ENCODE measurements at places on chromosomes 1 and 21.

DNA sequence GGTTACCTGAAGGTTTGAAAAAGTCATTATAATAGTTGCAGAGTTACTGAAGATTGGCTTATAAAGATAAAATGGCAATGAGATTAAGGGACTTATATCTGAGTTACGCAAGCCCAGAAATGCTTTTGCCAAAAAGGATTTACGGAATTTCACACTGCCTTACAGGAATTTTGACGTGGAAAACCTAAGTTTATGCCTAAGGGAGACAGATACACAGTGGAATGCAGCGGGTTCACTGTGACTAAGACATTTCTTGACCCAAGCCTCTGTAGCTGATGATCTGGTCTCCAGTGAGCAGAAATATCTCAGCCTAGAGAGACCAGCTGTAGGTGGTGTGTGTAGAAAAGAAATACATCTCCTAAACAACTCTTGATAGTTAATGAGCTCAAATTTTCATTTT lies 10.1 kb upstream of the EXO1 start:
- no peak for DNase-seq

DNA sequence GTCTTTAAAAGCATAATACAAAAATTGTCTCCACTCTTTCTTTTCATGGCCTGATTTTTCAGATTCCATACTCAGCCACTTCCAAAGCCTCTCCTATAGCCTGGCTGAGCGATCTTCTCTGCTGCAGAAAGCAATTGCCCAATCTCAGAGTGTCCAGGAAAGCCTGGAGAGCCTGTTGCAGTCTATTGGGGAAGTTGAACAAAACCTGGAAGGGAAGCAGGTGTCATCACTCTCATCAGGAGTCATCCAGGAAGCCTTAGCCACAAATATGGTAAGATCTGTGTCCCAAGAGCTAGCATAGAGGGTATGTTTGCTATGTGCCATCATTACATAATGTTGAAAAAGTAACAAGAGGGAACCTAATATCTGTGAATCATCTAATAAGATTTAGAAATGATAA lies 130.7 kb upstream of the BMP8A start:
- DNase-seq: no peak

DNA sequence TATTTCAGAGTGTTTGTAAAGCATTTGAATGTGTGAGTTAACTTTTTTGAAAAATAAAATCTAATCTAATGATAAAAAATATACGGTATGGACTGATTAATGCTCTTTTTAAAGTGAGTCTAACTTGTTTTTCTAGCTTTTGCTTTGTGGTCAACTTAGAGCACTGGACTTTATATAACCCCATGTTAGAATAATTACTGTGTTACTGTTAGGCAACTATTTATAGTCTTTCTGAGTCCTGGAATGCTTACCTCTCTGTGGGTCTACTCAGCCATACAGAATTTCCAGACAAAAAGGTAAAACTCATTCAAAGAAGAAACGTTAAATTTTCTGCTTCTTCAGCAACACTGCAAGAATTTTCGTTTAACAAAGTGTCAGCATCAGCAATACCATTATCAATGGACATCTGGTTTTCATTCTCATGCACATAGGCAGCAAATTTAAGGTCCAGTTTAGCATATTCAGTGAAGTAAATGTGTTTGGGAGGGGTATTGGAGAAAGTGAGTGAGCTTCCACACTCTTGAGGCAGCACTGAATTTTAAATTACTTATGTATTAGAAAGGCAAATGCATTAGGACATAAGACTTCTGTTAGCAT lies 664.7 kb upstream of the NEGR1 start:
- DNase-seq: no peak

GRCh38 chr1:68969441-68969840 lies 472.6 kb upstream of the DEPDC1 start:
- no peak for DNase-seq

- DNase-seq: no peak
Measured at GRCh38 chr1:159274631-159275030, 27.5 kb upstream of the FCER1A start.

DNA sequence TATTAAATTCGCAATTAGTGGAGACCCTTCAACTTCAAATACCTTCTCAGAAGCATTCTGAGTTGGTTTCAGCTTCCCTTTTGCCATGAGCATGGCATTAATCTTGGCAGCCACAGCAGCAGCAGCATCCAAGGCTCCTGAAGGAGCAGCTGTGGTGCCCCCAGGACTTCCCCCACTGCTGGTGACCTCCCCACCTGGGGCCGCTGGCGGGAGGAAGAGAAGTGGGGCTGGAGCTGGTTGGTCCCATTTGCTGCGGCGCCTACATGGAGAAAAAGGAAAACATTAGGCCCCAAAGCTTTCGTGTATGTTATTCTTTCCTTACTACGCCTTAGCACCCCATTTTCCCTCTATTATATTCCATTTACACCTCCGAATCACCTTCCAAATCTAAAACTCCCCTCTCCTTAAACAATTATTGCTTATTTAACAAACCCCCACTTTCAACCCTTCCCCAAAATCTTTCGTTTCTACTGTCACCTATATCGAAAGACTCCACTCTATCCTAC lies 569 bp downstream of the KHDC4 start:
- no peak for DNase-seq

GRCh38 chr1:182784556-182785171 lies 4.9 kb upstream of the NPL start:
- DNase-seq: peak; percentile 19

DNA sequence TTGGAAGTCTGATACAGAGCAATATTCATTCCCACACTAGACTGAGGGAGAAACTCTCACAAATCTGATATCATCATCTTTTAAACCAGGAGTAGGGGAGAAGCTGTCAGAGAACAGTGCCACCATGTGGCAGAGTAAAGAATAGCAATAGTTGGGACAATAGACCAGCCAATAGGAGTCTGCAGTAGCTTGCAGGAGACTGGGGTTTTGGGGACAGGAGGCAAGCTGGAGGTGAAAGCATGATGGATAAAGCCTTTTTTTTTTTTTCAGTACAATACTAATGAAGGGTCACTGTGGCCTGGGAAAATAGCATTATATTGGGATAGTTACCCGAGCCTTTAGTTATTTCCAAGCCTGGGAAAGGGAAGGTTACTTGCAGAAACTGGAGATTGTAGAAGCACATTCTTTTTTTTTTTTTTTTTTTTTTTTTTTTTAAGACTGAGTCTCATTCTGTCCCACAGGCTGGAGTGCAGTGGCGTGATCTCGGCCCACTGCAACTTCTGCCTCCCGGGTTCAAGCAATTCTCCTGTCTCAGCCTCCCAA lies 120.7 kb downstream of the S1PR1 start:
- DNase-seq: peak; percentile 66

GRCh38 chr1:27366113-27366410 lies 699 bp downstream of the MAP3K6 start:
- peak; percentile 65 for DNase-seq

DNA sequence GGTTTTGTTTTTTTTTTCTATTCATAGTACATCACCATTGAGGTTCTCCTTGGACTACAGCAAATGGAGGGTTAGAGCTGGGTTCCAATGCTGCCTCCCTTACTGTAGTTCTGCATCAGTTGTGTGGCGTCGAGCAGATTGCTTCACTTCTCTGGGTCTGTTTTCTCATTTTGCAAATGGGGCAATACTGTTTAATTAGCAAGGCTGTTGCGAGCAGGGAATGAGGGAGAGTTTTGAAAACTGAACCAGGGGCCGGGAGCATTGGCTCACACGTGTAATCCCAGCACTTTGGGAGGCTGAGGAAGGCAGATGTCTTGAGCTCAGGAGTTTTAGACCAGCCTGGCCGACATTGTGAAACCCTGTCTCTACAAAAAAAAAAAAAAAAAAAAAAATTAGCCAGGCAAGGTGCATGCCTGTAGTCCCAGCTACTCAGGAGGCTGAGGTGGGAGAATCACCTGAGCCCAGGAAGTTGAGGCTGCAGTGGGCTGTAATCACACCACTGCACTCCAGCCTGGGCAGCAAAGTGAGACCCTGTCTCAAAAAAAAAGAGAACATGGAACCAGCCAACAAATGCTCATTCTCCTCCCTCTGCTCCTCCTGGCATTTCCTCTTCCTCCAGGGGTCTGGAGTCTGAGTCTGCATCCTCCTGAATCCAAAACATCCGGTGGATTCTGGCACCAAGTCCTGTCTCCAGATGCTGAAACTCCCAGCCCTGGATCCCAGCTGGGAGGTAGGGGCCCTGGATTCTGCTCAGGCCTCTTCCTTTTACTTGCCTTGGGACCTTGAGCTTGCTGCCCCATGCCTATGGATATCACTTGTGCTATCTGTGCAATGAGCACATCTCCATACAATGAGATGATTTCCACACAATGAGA lies 3.7 kb upstream of the PLOD1 start:
- no peak for DNase-seq

DNA sequence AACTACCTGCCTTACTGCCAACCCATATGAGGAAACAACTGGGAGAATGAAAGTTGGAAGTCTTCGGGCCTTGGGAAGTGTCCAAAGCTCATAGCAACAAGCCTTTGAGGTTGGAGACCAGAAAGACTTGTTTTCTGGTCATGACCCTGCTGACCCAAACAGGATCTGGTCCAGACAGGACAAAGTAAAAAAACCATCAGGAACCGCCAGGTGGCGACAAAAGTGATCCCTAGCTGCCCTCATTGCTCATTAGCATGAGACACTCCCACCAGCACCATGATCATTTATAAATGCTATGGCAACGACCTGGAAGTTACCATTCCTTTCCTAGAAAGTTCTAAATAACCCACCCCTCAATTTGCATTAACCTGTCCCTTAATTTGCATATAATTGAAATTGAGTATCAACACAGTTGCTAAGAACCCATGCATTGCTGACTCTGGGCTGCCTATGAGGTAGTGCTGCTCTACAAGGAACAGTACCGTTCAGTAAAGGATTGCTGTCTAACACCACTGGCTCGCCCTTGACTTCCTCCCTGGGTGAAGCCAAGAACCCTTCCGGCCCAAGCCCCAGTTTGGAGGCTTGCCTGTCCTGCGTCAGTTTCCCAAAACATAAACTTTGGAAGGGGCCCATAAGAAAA lies 89.0 kb downstream of the URB2 start:
- no peak for DNase-seq

Data from NCI-H1930 (cell line).